ENCODE measurements at places on chromosomes 4 and X.

DNA sequence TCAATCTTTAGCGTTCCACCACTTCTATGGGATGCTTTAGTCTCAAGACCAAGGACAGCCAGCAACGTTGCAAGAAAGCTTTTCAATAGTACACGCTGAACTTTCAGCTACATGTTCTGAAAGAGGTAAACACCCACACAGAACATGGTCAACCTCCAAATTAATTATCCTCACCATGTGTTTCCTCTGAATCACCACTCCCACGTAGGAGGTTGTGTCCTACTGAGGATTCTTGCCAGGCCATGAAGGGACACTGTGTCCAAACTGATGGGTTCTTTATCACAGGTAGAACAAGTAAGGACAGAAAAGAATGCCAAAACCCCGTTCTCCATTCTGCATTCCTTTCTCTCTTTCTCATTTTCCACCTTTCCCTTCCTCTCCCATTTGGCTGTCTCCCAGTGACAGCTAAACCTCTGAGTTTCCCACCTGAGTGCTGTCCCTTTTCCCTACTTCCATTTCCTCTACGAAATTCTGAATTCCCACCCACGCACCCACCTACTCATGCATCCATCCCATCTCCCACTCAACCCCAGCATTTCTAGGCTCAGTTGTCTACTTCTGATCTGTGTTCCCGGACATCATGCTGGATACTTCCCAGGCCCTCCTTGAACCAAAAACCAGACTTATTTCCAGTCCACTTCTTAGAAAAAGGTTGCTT lies 29.0 kb upstream of the GPM6B start:
- DNase-seq: no peak

DNA sequence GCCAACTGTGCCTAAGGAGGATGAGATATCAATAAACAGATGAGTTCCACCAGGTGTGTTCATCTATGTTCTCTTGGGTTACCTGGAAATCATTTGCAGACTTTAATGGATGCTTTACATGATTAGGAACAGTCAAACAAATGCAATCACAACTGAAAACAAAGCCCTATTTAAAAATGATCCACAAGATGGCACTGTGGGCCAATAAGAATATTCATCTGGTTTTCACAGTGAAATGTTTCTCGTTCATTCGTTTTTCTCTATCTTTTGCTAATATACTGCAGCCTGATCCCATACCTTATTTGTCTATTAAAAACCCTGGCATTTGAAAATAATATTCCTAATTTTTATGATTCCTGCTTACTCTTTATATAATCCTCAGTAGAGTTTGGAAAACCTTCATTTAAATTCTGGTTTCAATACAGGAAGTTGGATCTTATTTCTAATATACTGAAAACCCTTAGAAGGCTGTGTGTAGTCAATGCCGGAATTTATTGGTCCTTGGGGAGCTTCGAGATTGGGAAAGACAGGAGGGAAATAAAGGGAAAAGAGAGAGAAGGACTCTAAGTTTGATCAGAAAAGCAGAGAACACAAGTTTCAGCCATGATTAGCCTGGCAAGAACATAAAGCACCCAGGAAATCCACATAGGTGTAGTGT lies 63.8 kb upstream of the TAPT1 start:
- DNase-seq: peak; percentile 14

GRCh38 chrX:43958529-43958928 lies 14.7 kb downstream of the NDP start:
- DNase-seq: peak; percentile 35

DNA sequence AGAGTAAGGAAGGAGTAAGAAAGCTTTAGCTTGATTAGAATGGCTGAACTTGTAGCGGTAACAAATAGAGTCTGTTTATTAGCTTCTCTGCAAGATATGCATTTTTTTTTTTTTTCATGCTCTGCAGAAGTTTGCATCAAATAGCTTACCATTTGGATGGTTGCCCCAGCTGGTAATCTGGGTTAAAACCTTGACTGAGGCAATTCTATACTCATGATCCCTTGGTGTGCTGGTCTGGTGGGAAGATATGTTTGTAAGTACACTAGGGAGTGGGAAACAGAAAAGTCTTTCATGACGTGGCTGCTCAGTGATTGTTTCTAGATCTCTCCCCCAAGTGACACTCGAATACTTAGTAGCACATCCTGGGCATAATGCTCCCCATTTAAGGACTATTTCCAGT lies 32.1 kb downstream of the SEPTIN11 start:
- DNase-seq: no peak

GRCh38 chrX:133608406-133608805 lies 193.1 kb upstream of the GPC4 start:
- no peak for DNase-seq

DNA sequence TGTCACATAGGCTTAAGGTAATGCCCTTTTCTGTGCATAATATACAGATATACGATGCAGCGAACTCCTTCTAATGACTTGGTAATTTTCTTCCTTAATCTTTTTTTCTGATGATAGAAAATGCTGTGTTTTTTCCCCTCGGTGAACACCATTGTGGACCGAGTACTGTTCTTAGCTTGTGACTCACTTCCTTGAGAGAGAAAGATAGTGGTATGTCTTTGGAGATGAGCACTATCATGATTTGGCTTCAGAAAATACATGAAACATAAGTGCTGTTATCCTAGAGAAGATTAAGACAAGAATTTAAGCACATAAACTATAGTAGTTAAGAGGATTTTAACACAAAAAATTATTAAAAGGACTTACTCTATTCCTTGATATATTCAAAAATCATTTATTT lies 63.9 kb downstream of the RS1 start:
- DNase-seq: no peak

DNA sequence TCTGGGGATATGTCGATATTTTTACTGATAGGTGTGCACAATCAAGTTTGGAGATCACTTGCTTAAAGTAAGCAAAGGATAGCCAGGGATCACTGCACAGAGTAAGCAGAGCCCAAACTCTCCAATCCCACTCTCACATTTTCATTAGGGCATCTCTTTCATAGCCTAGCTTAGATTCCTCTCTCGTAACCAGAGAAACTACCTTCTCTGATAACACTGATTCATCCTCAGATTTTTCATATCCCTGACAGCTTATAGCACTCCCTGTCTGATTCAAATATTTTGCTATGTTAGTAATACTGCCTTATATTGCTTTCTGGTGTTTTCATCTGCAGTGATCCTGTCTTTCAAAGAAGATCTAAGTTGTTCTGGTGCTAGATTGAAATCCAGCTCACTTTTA lies 123.7 kb downstream of the CBLL2 start:
- DNase-seq: no peak

DNA sequence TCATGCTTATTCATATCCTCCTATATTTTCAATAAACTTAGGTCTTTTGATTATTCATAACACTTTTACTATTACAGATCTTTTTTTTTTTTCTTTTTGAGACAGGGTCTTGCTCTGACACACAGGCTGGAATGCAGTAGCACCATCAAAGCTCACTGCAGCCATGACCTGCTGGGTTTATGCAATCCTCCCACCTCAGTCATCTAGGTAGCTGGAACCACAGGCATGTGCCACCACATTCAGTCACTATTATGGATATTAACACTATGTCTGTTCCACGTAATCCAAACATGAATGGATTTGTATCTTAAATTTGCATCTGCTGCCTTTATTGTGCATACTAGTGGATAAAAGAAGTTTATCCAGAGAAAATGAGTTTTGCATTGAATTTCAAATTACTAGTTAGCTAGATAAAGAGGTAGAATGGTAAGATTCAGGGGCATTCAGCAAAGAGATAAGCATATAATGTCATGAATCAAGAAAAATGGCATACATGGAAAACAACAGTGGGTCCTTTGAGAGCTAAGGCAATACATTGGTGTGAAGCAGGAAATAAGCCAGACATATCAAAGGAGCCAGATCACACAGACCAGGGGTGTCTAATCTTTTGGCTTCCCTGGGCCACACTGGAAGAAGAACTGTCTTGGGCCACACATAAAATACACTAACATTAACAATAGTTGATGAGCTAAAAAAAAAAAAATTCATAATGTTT lies 13.9 kb downstream of the ANAPC10 start:
- DNase-seq: no peak

DNA sequence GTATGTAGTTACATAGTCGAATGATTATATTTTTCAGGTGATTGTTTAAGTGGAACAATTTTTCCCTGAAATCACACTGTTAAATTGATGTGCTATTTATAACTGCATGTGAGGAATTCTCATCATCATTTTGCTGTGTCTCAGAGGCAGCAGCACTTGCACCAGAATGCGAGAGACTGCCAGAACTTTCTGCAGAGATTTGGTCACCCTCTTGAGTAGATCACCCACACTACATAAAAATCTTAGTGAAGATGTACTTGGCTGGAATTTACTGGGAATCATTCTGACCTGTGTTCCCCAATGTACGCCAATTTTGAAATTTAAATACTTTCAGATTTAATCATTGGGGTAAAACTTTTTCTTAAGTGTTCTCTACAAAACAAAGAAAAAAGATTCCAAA lies 5.4 kb downstream of the UGT2B4 start:
- no peak for DNase-seq

GRCh38 chr4:139669890-139670289 lies 4.3 kb downstream of the MGST2 start:
- DNase-seq: no peak

- DNase-seq: no peak
These were observed 41.6 kb upstream of the CYLC1 start for GRCh38 chrX:83819304-83819703.

GRCh38 chrX:83512111-83512510 lies 4.0 kb downstream of the POU3F4 start:
- no peak for DNase-seq

GRCh38 chr4:2339458-2340271 lies 77.8 kb upstream of the MXD4 start:
- no peak for DNase-seq

DNA sequence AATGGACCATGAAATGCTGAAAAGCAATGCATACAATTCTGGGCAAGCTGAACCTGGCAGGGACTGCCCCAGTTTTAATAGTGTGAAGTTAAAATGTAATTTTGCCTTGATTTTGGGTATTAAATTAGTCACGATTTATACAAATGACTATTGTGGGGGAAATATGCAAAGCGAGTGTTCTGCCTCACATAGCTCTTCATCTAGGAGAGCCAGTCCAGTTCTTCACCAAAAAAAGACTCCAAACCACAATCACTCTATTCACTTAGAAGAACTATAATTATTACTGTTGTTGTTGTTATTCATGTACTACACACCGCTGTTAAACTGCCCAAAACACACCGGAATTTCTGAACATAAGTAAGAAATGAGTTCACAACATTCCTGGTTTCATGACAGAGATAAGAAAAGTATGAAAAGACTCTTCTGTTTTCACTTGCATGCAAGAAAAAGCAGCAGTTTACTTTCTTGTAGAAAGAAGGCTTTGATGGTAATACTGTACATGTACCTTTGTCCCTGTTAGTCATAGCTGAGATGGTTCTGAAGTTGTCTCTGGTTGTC lies 101.9 kb downstream of the QRFPR start:
- no peak for DNase-seq

GRCh38 chr4:78322032-78322431 lies 229.5 kb upstream of the ANXA3 start:
- DNase-seq: no peak

DNA sequence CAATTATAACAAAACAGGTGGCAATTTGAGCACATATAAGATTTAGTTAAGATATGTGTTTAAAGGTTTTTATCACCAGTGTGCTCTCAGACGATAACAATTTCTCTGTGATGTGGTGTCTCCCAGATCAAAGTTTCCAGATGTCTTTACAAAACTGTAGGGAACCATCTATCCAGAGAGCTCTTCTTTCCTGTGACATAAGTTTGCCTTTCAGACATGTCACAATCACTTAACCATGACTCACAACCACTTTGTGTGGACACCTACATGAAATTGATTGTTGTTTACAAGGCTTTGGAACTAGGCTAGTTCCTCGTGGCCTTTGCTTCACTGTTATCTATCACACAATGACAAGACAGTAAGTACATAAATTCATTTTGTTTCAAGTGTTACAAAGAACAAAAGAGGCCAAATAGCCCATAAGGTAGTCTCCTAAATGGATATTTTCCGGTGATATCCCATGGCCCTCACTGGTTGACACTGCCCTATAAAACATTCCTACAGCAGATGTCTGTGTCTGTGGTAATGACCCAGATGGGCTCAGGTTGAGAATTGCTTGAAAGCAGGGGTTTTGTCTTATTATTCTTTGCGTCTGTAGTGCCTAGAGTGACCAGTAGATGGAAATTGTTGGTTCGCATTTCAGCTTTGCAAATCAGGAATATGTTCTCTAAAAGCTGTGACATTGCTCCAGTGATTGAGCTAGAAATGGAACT lies 297.8 kb upstream of the FAM241A start:
- no peak for DNase-seq

- no peak for DNase-seq
These were observed 133.2 kb downstream of the SHROOM3 start for GRCh38 chr4:76568262-76568661.

DNA sequence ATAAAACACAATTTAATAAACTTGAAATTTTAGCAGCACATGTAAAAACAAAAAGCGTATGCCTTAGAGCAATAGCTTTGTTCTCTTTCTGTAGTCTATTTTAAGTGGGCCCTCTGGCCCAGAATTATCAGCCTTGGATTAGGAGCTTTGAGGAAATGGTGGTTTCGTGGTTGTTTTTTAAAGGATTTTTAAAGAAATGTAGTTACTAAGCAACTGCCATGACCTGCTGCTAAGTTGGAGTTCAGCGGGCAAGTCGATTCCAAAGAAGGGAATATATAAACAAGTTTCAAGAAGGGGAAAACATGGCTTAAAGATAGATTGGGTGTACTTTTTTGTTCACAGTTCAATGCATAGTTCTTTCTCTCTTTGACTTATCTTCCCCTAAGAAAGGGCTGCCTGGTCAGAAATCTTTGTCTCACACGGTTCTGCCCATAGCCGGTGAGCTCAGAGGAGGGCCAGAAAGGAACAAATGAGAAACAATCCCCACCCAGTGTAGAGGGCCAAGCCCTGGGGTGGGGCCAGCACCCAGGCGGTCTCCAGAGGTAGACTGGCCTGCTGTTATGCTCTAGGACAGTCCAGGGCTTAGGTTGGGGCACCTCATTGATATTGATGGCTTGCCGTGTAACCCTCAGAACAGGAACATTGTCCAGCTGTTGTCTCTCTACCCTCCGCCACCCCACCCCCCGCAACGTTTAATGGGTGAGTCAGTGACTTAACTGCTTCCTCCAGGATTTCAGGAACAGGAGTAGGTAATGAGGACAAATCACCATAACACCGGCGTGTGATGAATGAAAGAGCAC lies 32.5 kb downstream of the DLG3 start:
- DNase-seq: peak; percentile 6

- DNase-seq: no peak
These were observed 40.4 kb downstream of the HPGDS start for GRCh38 chr4:94302191-94302590.

- DNase-seq: no peak
These were observed 35.1 kb downstream of the ENPEP start for GRCh38 chr4:110510955-110511544.

DNA sequence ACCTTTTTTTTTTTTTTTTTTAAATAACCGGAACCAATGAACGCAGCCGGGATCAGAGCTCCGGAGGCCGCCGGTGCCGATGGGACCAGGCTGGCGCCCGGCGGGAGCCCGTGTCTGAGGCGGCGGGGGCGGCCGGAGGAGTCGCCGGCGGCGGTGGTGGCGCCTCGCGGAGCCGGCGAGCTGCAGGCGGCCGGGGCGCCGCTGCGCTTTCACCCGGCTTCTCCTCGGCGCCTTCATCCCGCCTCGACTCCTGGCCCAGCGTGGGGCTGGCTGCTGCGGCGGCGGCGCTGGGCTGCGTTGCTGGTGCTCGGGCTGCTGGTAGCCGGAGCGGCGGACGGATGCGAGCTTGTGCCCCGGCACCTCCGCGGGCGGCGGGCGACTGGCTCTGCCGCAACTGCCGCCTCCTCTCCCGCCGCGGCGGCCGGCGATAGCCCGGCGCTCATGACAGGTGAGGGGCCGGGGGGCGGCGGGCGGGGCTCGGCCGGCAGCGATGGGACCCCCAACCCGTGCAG lies 337 bp downstream of the STIM2 start:
- peak; percentile 66 for DNase-seq

Data from heart right ventricle (tissue), 16 donors.